ENCODE measurements at places on chromosomes 12 and 14. TPM values are rescaled to one million over a fixed set of nuclear protein-coding genes. Genes with fewer than 3 reads are reported as not detected.

DNA sequence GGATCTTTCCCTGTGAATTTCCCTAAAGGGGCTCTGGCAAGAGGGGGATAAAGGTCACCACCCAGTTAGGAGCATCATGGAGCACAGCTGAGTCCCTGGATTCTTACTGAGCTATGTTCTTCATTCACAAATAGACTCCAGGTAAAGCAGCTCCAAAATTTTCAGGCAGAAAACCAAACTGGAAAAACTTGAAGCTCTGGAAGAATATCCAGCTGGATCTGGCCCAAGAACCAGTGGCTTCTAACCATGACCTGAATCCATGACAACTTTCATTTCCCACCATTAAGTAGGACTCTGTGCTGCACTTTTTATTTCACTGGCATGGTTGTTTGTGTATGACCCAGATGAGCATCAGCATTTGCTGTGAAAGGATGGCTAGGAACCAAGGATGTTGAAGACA lies 180.4 kb upstream of the FKBP4 start:
- no peak for DNase-seq

DNA sequence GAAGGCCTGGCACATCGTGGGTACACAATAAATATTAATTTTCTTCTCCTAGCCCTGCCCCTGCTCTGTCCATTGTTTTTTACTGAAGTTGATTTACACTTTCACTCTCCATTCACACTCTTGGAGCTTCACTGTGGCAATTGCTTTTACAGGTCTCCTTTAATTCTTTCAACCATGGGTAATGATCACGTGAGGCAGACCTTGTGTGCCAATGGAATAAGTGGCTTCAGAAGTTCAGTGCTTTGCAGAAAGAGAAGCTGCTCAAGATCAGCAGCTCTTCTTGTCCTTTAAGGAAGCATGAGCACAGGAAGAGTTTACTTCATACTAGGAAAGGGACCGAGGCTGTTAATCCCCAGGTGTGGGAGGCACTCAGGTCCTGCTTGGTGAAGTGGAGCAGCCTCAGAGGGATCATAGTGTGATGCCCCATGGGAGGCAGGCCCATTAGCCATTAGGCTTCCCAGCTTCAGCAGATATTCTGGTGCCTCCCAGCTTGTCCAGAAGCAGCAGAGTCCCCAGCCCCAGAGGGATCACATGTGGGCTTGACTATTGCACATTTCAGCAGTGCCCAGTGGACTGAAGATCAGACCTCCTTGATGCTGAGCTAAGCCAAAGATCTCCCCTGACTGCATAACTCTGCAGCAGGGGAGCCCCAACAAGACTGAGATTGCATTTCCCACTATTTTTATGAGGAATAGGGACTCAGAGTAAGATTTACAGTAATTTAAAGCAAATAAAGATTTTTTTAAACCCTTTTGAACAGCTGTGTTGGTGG lies 5.0 kb upstream of the SLC35F4 start:
- DNase-seq = no peak

Gene BIN2
- 3.8 TPM for total RNA-seq

- DNase-seq = peak; percentile 32
These were observed 202.8 kb upstream of the DIO3 start for GRCh38 chr14:101358320-101359125.

DNA sequence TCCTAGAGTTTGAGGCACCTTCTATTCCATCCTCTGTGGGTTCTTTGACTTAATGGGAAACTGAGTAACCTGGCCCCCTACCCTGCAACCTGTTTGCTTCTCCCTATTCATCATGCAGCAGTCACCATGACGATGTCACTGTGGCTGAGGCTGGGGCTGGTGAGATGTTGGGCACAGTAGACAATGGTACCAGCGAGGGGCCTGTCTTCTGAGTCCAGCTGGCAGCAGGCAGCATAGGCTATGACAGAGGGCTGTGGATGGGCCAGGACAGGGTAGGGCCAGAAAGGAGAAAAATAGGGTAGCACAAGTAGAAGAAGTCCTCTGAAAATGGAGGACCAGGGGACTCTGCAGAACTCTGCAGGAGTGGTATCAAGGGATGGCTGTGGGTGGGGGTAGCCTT lies 2.0 kb downstream of the CIROP start:
- DNase-seq = no peak

DNA sequence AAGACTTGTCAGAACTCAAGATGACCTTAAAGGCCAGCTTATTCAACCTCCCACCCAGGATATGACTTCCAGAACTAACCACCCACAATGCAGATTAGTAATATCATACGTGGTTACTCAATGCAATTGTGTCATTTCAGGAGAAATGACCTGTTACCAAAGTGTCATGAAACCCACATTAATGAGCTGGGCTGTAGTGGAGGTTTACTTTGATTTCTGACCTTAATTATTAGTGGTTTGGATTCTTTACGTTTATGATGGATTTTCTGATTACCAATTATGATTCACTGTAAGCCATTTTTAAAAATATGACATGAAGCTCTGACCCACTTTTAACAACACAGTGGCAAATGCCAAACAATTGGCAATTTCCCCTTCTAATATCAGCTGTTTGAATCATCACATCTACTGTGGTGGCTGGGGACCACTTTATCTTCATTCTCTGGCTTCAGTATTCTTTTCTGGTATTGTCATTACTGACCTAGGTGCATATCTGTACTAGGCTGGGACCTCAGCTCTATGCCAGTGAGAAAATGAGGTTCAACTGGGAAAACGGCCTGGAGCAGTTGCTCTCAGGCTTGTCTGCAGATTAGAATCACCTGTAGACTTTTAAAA lies 223.3 kb downstream of the RGS6 start:
- no peak for DNase-seq

Gene BMP4
- 15.3 TPM for total RNA-seq

DNA sequence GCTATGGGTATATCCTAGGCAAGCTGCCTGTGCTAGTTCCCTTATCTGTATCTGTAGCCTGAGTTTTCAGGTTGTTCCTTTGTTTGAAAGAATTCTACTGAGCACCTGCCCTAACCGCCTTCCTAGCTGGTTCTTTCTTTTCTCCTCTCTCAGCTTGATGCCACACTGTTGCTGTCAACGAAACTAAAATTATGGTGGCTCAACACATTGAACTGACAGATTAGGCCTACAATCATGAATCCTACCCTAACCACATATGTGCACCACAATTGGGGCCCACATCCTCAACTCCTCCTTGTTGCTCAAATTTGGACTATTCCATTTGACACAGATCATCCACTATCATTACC lies 36.2 kb upstream of the RESF1 start:
- no peak for DNase-seq

All from tongue (tissue), 3 donors.